Stimulated activated CD4-positive, alpha-beta T cell treated with anti-CD3 and anti-CD28 coated beads, TNF-alpha, amount 100 ng/mL, for 1 hour (primary cell): ENCODE measurements at places on chromosomes 4 and X.

DNA sequence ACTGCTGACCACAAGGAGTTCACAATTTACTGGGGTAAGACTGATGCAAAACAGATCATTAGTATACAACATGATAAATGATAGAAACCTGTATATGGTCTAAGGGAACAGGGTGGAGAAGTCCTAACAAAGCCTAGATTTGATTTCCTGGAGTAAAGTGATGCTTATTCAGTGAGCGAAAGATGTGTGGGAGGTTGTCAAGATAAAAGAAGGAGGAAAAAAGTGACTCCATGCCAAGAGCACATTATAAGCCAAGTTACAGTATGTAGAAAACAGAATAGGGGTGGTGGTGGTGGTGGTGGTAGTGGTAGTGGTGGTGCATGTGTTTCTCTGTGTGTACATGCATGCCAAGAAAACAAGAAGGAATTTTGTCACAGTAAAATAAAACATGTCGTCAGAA is 325.2 kb downstream of the MAPK10 start:
- no peak for DNase-seq

DNA sequence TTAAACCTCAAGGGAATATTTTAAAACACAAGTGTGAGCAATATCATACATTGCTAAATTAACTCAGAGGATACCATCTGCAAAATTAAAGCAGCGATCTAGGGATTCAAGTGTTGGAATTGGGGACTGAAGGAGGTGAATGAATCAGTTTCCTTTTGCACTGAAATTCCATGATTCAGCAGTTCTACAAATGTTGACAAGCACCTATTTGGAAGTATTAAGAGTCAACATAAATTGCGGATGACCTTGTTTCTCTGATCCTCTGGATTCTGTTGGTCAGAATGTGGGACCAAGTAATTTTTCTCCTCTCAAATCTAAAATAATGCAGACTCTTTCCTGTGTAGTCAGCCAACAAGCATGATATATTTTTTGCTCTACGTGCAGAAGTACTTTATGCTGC is 78.8 kb downstream of the LDB2 start:
- no peak for DNase-seq

DNA sequence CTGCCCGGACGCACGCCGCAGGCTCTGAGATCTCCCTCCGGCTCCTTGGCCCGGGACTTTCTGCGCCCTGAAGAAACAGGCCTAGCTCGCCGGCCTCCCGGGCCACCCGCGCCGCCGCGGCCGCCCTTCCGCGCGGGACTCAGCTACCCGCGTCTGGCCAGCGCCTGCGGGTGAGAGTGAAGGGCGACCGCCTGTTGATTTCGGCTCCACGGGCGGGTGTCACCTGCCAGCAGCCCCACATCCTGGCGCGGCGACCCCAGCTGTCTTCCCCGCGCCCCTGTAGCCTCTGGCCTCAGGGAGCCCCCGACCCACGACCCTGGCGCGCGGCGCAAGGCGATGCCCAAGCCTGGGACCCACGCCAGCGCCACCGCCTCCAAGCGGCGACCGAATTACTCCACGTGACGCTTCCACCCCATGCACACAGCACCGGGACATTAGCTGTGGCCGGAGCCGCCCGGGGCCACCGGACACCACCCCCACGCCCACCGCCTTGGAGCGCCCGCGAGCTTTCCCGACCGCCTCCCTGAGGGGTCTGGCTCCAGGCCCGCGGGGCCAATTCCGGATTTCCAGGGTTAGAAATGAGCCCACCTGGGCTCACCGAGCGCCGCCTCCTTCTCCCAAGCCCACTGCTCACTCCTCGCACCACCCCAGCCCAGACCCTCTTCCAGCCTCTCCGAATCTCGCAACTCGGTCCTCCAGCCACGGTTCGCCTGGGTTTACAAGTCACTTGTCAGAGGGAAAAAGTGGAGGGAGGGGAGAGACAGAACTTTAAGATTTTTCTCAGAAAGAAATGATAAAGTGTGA is 10.2 kb downstream of the ARX start:
- no peak for DNase-seq

DNA sequence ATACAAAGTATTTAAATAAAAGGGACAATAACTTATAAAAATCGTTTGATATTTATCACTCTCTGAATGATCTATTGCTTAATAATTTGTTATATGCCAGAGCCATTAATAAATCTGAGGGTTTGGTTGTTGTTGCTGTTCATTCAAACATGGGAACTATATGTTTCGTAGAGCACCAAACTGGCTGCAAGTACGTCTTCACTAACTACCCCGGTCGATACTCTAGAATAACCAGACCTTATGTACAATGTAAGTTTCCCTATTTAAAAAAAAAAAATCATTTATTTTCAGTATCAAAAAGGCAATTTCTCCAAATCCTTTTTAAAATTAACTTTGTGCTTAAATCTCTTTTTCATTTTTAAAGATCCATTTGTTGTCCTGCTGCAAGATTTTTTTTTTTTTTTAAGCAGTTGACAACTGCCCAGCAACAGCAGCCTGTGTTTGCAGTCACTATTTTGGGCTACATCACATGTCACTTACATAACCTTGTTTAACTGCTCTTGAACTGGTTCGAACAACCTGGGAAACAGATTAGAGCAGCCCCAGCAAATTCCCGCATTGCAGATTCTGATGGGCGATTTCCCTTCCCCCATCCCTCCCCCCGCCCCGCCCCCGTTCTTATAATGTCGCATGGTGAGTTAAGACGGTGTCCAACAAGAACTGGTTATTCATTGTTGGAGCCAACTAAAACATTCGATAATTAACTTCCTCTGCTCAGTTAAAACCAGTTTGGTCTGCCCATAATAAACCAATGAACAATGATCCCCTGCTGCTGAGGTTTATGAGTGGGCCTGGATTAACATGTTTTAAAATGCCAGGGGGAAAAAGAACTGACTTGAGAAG is 238.9 kb downstream of the NR3C2 start:
- DNase-seq = no peak

DNA sequence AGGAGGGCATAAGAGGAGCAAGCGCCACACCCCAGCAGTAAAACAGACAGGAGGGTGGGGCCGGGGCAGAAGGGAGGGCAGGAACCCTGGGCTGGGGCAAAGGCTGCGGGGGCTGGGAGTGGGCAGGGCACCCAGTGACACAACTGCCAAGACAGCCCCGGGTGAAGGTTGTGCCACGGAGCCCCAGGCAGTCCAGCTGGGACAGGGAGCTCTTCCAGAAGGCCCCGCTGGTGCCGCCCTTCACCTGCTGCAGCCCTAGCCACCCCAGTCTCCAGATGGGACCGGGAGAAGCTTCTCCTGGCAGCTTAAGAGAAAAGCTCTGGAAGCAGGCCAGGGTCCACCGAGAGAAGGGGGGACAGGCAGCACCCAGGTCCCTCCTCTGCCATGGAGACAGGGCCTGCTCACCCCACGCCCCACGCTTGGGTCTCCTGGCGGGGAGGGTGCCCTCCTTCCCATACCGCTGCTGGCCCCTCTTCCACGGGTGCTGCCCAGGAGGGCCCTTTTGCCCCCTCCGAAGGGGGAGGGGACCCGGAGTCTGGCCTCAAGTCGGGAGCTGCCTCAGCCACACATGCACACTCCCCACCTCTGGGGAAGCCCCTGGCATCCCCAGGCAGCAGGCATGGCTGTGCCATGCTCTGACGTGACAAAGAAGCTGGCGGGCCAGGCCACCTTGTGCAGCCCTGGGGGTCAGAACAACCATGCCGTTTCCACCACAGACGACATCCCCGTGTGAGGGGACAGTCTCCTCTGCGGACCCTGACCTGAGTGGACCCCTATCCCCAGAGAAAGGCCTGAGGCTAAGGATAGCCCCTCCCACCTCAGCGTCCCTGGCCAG is 1.5 kb downstream of the DGKQ start:
- no peak for DNase-seq

GRCh38 chr4:141054446-141054845 is 78.8 kb downstream of the RNF150 start:
- DNase-seq = no peak

DNA sequence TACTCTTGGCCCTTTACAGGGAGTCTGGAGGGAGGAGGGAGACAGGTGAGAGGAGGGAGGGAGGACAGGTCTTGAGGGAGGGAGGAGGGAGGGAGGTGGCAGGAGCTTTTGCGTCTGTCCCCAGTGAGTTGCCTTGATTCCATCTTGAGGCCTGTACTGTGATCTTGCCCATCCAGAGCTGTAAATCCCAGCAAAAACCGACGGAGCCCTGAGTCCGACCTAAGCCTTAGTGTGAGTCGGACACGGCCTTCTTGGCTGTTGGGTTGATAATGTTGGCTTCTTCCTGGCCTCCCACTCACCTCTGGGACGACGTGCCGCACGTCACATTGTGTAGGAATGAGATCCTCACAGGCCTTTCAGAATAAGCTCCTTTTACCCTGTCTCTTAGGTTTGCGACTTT is 72.5 kb downstream of the RGS12 start:
- no peak for DNase-seq

GRCh38 chr4:133929531-133930239 is 271.9 kb downstream of the PABPC4L start:
- DNase-seq = no peak

DNA sequence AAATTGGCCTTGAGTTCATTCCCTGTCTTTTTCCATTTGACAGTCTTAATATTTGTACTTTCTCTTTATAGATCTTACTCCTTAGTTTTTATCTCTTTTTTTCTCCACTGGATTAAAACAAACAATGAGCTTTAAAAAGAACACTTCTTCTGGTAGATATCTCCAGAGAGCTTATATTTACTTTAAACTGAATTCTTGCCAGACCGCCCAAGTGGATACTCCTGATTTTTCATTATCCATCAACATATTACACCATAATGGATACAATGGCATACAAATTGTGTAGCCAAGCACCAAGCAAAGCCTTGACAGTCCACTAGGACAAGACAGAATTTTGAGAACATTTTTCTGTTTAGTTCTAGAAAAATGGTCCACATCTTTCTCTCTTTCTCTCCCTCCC is 18.9 kb downstream of the TMSB4X start:
- DNase-seq = no peak

GRCh38 chr4:48250343-48250742 is 19.3 kb downstream of the TEC start:
- no peak for DNase-seq

GRCh38 chr4:112085156-112086035 is 59.9 kb upstream of the FAM241A start:
- no peak for DNase-seq

DNA sequence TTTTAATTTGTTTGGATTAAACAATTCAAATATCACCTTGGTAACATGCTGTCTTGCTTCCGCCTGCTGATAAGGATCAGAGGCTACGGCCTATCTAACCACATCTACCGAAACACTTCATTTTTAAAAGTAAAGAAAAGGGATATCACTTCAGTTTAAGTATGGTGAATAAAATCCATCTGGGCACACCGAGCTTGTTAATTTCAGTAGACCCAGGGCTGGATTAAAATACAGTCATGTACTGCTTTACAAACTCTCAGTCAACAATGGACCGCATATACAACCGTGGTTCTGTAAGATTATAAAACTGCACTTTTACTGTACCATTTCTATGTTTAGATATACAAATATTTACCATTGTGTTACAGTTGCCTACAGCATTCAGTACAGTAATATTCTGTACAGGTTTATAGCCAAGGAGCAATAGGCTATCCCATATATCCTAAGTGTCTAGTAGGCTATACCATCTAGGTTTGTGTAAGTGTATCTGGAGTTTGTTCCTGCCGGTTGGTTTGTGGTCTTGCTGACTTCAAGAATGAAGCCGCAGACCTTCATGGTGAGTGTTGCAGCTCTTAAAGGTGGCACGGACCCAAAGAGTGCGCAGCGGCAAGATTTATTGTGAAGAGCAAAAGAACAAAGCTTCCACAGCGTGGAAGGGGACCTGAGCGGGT is 40.0 kb downstream of the SEPTIN11 start:
- no peak for DNase-seq

DNA sequence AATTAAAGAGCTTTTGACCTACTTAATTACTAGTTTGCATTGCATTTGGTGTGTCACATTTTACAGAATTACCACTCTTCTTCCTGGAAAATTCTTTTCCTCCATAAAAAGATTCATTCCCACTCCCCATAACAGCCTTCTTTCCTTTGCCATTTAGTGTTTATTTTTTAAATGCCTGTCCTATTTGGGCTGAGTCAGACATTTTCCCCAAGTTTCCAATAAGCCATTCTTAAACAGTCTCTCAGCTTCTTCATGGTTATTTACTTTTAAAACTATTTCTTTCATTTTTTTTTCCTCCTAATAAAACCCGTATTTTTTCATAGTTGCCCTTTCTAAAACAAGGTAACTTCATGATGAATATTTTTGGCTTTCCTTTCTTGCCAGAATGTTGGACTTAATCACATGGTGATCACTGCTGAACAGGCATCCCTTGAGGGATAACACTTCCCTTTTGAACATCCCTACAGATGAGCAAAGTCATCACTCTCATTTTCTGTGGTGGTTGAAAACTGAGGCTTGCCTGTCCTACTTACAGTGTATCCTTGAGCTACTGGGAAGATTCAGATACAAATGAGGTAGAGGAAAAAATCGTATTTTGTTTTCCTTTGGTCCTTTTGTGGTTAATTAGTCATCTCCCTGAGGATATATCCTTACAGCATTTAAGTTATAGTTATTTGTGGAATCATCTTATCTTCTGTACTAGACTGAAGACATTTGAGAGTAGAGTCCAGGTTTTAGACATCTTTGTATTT is 520.5 kb upstream of the NR3C2 start:
- no peak for DNase-seq

GRCh38 chrX:66019310-66019652 is 20.6 kb downstream of the VSIG4 start:
- no peak for DNase-seq

DNA sequence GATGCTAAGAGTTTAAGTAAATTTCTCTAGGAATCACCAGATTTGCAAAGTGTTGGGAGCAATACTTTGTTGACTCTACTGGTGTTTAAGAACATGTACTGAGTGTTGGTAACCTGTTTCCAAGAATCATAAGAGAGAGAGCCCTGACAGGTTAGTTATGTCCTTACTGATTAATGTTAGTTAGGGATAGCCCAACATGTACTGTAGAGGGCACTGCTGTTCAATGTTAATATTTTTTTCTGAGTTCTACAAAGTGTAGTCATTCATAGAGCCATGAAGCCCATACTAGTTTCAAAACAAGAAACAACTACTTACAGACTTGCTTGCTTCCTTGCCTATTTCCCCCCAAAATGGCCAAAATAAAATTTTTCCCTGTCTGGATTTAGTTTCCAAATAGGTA is 11.9 kb downstream of the TMPRSS11D start:
- no peak for DNase-seq

DNA sequence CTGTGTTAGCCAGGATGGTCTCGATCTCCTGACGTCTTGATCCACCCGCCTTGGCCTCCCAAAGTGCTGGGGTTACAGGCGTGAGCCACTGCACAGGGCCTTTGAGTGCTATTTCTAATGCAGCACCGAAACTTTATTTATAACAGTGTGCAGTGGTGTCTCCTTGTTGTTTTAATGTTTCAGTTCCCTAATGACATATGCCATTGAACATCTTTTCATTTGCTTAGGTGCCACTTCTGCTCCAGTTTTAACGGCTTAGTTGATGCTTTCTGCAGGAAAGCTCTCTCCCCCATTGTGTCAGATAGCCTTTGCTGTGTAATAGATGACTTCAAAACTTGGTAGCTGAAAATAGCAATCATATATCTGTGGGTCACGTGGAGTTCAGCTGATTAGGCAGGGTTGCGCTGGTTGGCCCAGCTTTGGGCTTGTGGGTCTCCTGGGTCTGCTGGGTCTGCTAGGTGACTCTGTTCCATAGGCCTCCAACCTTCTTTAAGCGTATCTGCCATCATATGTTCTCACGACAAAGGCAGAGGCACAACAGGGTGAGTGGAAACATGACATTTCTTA is 76.4 kb upstream of the SHISA3 start:
- no peak for DNase-seq

- no peak for DNase-seq
Observed at GRCh38 chr4:110200689-110201088, 2.3 kb upstream of the ELOVL6 start.

GRCh38 chrX:39948582-39948981 is 149.2 kb downstream of the BCOR start:
- DNase-seq = no peak
